ENCODE measurements at places on chromosomes 2 and 18.

GRCh38 chr2:106107509-106108131 is 86.5 kb downstream of the UXS1 start:
- peak; percentile 40 for DNase-seq

DNA sequence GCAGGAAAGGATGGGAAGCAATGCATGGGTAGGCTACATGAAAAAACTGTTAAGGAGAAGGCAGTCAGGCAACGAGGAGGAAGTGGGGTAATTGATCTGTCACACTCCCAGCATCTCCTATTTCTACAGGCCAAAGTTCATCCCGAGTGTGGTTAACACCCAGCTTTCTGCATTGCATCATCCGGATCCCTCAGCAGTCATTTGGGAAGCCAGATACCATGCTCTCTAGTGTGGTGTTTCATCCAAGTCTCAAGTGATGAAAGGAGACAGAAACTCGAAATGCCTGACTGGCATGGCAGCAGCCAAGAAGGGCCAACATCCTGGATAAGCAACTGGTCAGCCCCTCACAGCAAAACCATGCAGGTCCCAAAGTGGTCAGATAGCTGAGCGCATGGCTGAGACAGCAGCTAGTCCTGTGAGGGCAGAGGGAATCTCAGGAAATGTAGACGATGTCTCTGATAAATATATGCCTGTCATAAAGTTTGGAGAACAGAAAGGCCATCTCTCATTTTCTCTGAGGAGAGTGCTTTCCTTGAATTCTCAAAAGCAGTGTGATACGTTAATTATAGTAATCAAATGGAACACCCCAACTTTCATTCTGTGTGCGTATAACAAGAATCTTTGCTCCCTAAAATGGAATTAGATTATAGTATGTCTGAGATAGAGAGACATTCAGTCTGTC is 24.8 kb upstream of the HNRNPA3 start:
- no peak for DNase-seq

- no peak for DNase-seq
Observed at GRCh38 chr2:119028327-119029174, 86.6 kb downstream of the MARCO start.

DNA sequence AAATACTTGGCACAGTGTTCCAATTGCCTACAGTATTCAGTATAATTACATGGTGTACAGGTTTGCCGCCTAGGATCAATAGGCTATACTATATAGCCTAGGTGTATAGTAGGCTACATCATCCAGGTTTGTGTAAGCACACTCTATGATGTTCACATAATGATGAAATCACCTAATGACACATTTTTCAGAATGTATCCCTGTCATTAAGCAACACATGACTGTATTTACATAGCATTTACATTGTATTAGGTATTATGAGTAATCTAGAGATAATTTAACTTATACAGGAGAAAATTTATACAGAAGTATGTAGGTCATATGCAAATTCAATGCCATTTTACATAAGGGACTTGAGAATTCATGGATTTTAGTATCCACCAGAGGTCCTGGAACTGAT is 35.4 kb downstream of the SCN7A start:
- DNase-seq = no peak

DNA sequence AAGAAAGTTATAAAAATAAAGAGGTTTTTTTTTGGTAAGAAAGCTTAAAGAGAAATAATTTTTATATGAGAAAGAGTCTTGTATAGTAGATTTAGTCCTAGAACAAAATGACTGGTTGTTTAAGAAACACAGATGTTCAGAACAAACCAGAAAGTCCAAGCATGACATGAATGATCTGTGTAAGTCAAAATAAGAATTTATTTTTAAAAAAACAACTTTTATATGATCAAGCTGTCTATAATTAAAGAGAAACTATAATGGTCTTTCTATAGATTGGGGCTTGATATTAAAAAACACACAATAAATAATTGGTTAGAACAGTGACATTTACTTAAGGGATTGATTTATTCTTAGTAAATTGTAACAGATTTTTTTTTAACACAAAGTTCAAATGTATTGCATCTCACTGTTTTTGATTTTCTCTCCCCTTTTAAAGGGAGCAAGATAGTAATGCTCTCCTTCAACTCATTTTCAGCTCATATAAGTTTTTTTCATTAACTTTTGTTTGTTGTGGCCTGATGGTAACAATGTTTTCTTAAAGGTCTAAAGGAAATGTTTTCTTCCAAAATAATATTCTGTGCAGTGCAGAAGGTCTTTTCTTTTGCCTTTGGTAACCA is 1256.8 kb downstream of the LRP1B start:
- DNase-seq = no peak

GRCh38 chr2:29763371-29763770 is 158.0 kb downstream of the ALK start:
- no peak for DNase-seq

All from activated B cell treated with CpG ODN at 0.5 μM for 24 hours (primary cell).